Osteocyte (in vitro differentiated cells): ENCODE measurements at places on chromosomes 1 and 21. TPM values are rescaled to one million over a fixed set of nuclear protein-coding genes. Genes with fewer than 3 reads are reported as not detected.

GRCh38 chr1:53934170-53934765 lies 11.2 kb downstream of the IFT25 start:
- no peaks in the 10 kb centered on the region for H3K27me3 ChIP-seq
- DNase-seq: no peak
- no peak overlapping the region for H3K27ac ChIP-seq
- H3K4me3 ChIP-seq: no peak overlapping the region

DNA sequence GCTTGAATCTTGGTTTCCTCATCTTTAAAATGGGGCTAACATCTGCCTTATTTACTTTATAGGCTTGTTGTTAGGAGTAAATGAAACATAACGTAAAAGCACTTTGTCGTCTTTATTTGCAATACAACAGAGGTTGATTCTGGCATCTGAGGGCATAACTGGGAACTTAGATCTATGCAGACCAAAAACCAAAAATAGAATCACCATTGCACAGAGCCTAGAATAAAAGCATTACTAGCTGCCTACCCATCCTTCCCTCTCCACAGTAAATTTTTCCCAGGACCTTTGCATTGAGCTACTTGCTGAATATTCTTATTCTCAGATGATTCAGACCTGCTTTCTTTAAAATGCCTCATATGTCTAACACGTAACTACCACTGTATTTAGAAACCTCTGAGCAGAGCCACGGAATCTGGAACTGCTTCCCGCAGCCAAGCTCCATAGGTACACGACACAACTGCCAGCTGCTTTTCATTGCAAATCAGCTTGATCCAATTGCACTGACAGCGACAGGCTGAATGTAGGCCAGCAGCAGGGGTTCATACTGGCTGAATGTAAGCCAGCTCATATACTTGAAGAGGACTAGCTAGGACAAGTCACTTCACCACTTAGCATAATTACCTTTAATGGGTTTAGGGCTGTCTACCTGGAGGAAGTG lies 33.2 kb upstream of the SERBP1 start:
- peaks cover 9% of the 10 kb centered on the region for H3K4me1 ChIP-seq
- H3K27me3 ChIP-seq: peaks cover 4% of the 10 kb centered on the region
- H3K4me3 ChIP-seq: no peak overlapping the region
- no peak for DNase-seq

GRCh38 chr1:190479050-190479397 lies 1.4 kb upstream of the BRINP3 start:
- no peak for DNase-seq
- H3K36me3 ChIP-seq: no peaks in the 10 kb centered on the region
- H3K27ac ChIP-seq: no peak overlapping the region
- H3K27me3 ChIP-seq: peaks cover 28% of the 10 kb centered on the region

DNA sequence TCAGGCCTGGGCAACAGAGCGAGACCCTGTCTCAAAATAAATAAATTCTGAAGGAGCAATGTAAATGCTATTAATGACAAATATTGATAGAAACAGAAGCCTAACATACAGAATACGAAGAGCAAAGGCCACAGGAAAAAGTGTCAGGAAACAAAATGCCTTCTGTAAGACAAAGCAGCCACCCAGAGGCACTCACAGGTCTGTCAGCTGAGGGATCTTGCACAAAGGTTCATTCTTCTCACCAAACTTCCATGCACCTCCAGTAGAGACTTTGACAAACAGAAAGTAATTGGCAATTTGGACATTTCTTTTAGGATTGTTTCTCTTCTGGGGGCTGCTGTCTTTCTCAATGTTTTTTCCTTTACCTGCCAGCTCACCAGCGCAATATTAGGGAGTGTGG lies 1.2 kb upstream of the ALDH9A1 start:
- H3K4me1 ChIP-seq: peaks cover 31% of the 10 kb centered on the region
- DNase-seq: no peak
- no peak overlapping the region for H3K27ac ChIP-seq
- peaks cover 3% of the 10 kb centered on the region for H3K36me3 ChIP-seq

DNA sequence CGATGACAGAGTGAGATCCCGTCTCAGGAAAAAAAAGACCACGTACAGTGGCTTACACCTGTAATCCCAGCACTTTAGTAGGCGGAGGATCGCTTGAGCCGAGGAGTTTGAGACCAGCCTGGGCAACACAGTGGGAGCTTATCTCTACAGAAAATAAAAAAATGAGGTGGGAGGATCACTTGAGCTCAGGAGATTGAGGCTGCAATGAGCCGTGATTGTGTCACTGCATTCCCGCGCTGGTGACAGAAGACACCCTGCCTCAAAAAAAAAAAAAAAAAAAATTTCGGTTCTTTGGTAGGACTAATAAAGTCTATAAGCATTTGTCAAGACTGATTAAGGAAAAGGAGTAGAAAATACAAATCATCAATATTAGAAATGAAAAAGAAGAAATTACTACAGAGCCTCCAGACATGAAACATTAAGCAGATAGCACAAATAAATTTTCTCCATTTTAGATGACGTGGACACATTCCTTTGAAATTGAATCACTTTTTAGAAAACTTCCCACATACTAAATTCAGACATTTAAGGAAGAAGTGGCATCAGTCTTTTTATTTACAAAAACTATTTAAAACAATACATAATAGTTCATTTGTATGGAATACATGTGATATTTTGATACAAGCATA lies 30.4 kb downstream of the MORC3 start:
- H3K27me3 ChIP-seq: no peaks in the 10 kb centered on the region
- DNase-seq: no peak
- H3K4me3 ChIP-seq: no peak overlapping the region
- H3K4me1 ChIP-seq: peaks cover 18% of the 10 kb centered on the region

- no peak for DNase-seq
- peaks cover 2% of the 10 kb centered on the region for H3K36me3 ChIP-seq
- H3K4me1 ChIP-seq: peaks cover 1% of the 10 kb centered on the region
- no peaks in the 10 kb centered on the region for H3K27me3 ChIP-seq
- no peak overlapping the region for H3K27ac ChIP-seq
- H3K4me3 ChIP-seq: no peak overlapping the region
Measured at GRCh38 chr1:119133987-119134386, 6.5 kb downstream of the WARS2 start.

The FCRLB gene
- total RNA-seq: 0.27 TPM in 1 of 2 replicates, not detected in the other

The SPRR1B gene
- not detected in 2 replicates for total RNA-seq

The TNFAIP8L2 gene
- total RNA-seq: not detected in 2 replicates
